Hindlimb muscle (tissue), 1 donor: ENCODE measurements at places on chromosomes 16 and 17. TPM values are rescaled to one million over a fixed set of nuclear protein-coding genes. Genes with fewer than 3 reads are reported as not detected.
A peak's percentile ranks its signal among the peaks of the same experiment; 100 is the strongest.

TBX21 gene
- 0.15 TPM for polyA plus RNA-seq

- DNase-seq: no peak
Observed at GRCh38 chr17:57601143-57601735, 143.9 kb downstream of the CCDC182 start.

GRCh38 chr17:62801553-62802114 lies 6.5 kb downstream of the MARCHF10 start:
- DNase-seq: no peak

NPIPB6 gene
- polyA plus RNA-seq: 1.4 TPM

GRCh38 chr17:81298325-81298990 lies 3.4 kb upstream of the SLC38A10 start:
- DNase-seq: no peak

ZNF287 gene
- 4.9 TPM for polyA plus RNA-seq

KRT40 gene
- 3.9 TPM for polyA plus RNA-seq

DNA sequence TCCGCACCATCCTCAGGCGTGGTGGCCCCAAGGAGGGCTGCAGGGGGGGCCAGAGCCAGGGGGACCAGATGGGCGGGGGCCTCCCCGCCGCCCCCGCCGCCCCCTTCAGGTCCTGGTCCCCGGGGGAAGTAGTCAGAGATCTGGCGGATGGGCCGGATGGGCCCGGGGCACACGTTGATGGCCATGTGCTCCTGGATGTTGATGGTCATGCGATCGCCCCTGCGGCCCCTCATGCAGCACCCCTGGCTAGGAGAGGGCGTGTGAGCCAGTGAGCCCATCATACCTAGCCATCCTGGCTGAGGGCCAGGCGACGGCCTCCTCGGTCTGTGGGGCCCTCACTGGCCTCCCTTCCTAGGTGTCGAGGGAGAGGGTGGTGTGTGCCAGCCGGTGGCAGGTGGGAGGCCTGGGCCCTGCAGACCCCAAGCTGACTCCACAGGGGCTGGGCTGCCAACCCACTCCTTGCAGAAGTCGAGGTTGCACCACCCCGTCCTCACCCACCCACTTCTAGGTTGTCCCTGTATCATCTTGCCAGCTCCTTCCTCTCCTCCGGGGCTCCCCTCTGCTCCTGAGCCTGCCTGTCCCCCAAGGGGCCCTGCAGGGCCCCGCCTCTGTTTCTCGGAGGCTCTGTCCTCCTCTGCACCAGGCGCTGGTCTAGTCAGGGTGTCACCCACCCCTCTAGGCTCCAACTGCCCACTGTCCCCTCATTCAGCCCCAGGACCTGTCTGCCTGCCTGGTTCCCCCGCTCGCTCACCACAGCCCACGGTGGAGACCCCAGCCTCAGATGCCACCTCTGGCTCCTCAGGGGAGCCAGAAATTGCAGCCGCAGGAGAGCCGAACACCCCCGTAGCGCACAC lies 610 bp downstream of the DOC2A start:
- no peak for DNase-seq

- no peak for DNase-seq
Observed at GRCh38 chr17:11589716-11590115, 8.6 kb upstream of the DNAH9 start.

DNA sequence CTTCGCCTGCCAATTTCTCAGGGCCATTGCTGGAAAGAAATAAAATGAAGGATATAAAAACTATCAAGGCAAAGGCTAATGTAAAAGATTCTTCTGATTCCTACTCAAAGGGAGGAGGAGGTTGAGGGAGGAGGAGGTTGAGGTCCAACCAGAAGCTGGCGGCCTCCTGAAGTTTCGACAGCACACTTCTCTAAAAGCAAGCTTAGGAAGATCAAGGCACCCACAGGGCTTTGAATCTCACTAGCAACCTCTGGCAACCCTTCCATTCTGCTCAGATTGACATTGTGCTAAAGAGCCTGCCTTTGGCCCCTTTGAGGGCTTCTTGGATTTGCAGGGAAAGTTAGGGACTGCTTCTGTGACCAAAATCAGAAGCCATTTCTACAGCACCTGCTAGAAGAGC lies 81.5 kb upstream of the TNRC6C start:
- DNase-seq: no peak

- peak; percentile 80 for DNase-seq
Observed at GRCh38 chr17:49496183-49496866, 1.2 kb downstream of the NGFR start.

- DNase-seq: no peak
Observed at GRCh38 chr16:50381679-50382440, 13.1 kb upstream of the BRD7 start.

- no peak for DNase-seq
Observed at GRCh38 chr16:73060892-73061490, 13.1 kb upstream of the ZFHX3 start.

DNA sequence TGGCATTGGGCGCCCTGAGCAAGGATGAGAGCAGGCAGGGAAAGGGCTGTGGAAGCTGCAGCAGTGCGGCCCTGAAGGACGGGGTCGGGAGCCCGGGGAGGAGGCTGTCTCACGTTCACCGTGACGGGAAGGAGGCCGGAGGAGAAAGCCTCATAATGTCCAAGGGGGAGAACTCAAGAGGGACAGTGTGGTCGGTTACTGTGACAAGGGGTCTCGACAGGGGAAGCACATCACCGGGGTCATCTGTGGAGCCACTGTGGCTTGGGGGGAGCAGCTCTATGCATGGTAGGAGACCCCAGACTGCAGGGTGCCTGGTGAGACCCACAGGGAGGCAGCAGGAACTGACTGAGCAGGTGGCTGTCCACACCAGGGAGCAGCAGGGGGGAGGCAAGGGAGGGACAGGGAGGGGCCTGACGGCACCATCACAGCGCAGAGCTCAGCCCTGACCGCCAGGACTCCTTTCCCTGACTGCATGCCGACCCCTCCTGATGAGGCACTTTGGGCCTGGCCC lies 154.6 kb upstream of the CHMP6 start:
- DNase-seq: no peak

DNA sequence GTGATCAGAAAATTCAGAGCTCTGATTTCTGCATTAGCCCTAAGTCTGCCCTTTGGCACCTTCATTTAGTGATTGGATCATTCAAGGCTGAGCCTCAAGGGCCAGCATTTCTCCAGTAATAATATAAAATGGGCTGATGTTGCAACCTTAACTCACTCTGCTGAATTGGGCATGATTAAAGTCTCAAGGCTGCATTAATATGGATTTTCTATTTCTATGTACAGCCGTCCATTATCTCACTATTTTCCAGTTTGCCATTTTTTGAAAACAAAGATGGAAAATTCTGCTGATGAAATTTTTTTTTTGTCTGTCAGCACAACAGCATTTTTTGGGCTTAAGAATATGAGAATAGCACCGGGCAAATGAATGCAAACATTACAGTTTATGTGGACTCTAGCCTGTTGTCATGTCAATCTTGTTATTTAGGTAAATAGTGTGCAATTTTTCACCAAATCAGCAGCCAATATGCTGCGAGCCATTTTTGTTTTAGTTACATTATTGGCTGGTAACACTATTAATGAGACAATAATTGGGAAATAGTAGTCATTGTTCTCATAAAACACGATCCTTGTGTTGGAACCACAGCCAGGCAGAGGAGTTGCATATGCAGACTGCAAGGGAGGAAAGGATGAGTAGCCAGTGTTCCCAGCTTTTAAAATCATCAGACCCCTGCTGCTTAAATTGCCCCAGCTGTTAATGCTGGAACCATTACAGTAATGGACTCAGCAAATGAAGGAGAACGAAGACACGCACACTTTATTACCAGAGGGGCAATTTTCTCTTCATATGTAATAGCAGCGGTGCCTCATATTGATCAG lies 10.5 kb downstream of the FTO start:
- peak; percentile 80 for DNase-seq

MYH4 gene
- 0.58 TPM for polyA plus RNA-seq

GRCh38 chr16:19929062-19929511 lies 44.4 kb upstream of the GPRC5B start:
- no peak for DNase-seq

EXOC3L1 gene
- 15.3 TPM for polyA plus RNA-seq

- no peak for DNase-seq
Observed at GRCh38 chr17:28495635-28496034, 10.5 kb upstream of the FOXN1 start.

SPATA32 gene
- not detected for polyA plus RNA-seq

- no peak for DNase-seq
Observed at GRCh38 chr17:45220079-45220478, 1.6 kb upstream of the FMNL1 start.

- DNase-seq: no peak
Observed at GRCh38 chr17:45675012-45675411, 109.1 kb upstream of the CRHR1 start.

DNA sequence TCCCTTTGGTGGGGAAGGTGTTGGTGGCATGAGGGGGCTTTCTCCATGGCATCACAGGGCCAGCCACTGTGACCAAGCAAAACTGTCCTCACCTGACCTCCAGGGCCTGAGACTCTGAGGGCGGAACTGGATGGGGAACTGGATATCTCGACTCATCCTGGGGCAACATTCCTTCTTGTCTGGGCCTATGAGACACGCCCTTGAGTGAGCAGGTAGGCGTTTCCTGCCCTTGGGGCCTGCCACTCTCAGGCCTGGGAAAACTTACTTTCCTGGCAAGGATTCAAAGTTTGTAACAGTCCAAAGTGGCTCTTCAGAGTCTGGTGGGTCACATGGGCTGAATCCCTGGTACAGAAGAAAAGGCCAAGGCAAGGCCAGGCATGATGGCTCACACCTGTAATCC lies 9.6 kb downstream of the MT1X start:
- DNase-seq: no peak

DNA sequence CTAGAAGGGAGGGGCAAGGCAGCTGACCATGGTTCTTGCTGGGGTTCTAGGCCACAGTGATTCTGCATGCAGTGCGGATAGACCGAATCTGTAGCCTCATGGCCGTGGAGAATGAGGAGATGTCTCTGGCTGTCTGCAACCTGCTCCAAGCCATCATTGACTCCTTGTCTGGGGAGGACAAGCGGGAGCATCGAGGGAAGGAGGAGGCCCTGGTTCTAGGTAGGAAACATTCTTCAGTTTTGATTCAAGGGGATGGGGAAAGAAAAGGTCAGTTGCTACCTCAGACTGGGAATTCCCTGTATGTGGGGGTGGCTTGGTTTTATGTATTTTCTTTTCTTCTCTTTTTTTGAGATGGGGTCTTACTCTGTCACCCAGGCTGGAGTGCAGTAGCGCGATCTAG lies 7.6 kb downstream of the UNC45B start:
- DNase-seq: no peak

GRCh38 chr16:62225675-62226074 lies 189.4 kb upstream of the CDH8 start:
- DNase-seq: peak; percentile 20

GRCh38 chr17:36105781-36106492 lies 2.3 kb downstream of the CCL4 start:
- no peak for DNase-seq

CRYM gene
- not detected for polyA plus RNA-seq

CCDC200 gene
- 11.2 TPM for polyA plus RNA-seq

DNA sequence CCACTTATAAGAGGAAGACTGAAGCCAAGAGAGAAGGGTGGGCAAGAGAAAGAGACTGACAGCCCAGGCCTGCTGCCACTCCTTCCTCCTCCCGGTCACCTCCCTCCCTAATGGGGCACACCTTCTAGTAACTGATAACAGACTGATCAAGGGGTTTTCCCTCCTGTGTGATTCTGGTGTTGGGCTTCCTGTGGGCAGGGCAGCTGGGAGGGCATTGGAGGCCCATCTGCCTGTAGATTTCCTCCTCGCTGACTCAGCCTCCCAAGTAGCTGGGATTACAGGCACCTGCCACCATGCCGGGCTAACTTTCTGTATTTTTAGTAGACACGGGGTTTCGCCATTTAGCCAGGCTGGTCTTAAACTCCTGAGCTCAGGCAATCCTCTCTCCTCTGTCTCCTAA lies 16.2 kb downstream of the CA4 start:
- DNase-seq: no peak

DNA sequence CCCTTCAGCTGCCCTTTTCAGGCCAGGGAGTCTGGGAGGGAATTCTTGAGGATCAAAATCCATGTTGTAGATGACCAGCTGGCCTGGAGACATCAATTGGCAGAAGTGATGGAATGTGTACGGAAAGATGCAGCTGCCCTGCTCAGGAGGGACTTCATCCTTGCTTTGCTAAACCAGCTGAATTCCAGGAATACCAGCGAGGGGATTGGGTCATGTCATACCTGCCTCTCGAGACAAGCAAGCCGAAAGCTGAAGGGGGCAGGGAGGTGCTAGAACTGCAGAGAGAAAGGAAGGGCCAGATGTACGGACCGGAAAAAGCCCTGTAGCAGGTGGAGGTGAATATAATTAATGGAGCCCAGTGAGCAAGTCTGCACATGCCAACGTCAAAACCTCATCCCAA lies 25.6 kb upstream of the NTN1 start:
- no peak for DNase-seq

GRCh38 chr17:7557147-7557764 lies 1.3 kb upstream of the TNFSF13 start:
- DNase-seq: no peak
